ENCODE measurements at places on chromosomes 11 and 22. TPM values are rescaled to one million over a fixed set of nuclear protein-coding genes. Genes with fewer than 3 reads are reported as not detected.

CSNK2A3 gene
- total RNA-seq = 0.68 TPM

MPPED2 gene
- total RNA-seq = 0.78 TPM

ANO3 gene
- not detected for total RNA-seq

SERPING1 gene
- 90.0 TPM for total RNA-seq

SREBF2 gene
- 25.1 TPM for total RNA-seq

DNA sequence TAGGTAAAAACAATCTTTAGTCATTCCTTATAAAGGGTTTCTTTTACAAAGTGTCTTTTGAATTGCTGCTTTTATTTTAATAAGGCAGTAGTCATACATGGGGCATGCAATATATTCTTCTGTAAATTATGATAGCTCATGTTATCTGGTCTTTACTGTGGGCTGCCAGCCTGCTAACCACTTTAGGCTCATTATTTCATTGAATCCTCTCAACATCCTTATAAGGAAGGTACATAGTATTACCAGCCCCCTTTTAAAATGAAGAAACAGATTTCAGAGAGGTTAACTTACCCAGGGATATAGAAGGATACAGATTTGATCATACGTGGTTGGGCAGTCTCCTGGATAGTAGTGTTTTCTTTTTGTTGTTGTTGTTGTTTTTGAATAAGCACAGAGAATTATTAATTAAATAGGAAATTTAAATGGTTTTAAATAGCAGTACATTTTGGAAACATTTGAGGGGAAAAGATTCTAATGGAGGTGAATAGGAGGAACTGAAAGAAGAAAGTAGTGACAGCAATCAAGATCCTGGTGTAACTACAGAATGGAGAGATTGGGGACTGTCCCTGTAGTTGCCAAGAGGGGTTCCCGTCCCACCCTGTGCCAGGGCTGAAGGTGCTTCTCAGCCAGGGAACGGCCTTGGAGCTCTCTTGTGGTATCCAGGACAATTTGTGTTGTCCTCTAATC, 21.0 kb downstream of the SPECC1L start:
- H3K27ac ChIP-seq = peak overlapping the region; percentile 34
- no peak for DNase-seq
- H3K4me3 ChIP-seq = no peak overlapping the region
- H3K36me3 ChIP-seq = no peaks in the 10 kb centered on the region

DNA sequence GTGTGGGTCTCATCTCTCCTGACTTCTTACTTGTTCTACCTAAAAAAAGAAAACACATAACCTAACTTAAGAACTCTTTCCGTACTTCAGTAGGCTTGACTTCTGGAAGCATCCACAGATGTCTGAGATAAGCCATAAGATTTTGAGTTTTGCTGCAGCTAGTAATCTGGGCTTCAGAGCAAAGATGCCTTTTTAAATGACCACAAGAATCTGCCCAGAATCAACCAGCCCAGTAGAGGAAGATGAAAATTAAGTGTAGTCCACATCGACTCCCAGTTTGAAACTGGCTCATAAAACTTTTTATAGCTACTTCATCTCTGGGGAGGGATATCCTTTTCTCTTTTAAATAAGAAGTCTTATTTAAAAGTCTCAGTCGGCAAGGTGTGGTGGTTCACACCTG, 10.7 kb downstream of the DENND5A start:
- no peaks in the 10 kb centered on the region for H3K36me3 ChIP-seq
- H3K4me3 ChIP-seq = no peak overlapping the region
- peaks cover 2% of the 10 kb centered on the region for H3K4me1 ChIP-seq
- no peak overlapping the region for H3K27ac ChIP-seq
- DNase-seq = no peak
- H3K27me3 ChIP-seq = no peaks in the 10 kb centered on the region

- H3K4me1 ChIP-seq = peaks cover 9% of the 10 kb centered on the region
- no peak overlapping the region for H3K27ac ChIP-seq
- no peaks in the 10 kb centered on the region for H3K27me3 ChIP-seq
- no peak for DNase-seq
- no peak overlapping the region for H3K4me3 ChIP-seq
These were observed 23.5 kb downstream of the PITPNB start for GRCh38 chr22:27895600-27895999.

DNA sequence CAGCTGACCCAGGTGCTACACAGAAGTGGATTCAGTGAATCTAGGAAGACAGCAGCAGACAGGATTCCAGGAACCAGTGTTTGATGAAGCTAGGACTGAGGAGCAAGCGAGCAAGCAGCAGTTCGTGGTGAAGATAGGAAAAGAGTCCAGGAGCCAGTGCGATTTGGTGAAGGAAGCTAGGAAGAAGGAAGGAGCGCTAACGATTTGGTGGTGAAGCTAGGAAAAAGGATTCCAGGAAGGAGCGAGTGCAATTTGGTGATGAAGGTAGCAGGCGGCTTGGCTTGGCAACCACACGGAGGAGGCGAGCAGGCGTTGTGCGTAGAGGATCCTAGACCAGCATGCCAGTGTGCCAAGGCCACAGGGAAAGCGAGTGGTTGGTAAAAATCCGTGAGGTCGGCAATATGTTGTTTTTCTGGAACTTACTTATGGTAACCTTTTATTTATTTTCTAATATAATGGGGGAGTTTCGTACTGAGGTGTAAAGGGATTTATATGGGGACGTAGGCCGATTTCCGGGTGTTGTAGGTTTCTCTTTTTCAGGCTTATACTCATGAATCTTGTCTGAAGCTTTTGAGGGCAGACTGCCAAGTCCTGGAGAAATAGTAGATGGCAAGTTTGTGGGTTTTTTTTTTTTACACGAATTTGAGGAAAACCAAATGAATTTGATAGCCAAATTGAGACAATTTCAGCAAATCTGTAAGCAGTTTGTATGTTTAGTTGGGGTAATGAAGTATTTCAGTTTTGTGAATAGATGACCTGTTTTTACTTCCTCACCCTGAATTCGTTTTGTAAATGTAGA, 1.7 kb downstream of the MALAT1 start:
- no peak for DNase-seq
- H3K4me1 ChIP-seq = peaks cover 30% of the 10 kb centered on the region
- H3K36me3 ChIP-seq = peaks cover 58% of the 10 kb centered on the region
- no peaks in the 10 kb centered on the region for H3K27me3 ChIP-seq
- peak overlapping the region; percentile 93 for H3K4me3 ChIP-seq

DNA sequence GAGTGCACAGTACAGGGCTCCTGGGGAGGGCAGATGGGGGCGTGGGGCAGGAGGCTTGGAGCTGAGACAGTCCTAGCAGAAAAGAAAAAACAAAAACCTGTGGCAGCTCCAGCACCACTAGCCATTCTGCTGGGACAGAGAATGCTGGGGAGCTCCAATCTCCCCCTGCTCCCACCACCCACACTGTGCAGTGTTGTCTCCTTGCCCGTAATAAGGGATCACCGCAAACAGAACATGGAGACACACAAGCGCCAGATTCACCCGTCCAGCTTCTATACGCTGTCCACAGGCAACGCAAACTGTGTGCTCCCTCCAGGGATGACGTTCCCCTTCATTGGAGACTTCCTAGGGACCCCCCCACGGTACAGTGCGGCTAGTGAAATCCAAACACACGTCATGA, 31.4 kb downstream of the OPCML start:
- H3K36me3 ChIP-seq = no peaks in the 10 kb centered on the region
- no peaks in the 10 kb centered on the region for H3K4me1 ChIP-seq
- no peaks in the 10 kb centered on the region for H3K27me3 ChIP-seq

GRCh38 chr11:130647371-130647770, 198.9 kb downstream of the ADAMTS15 start:
- H3K36me3 ChIP-seq = no peaks in the 10 kb centered on the region
- no peak overlapping the region for H3K4me3 ChIP-seq
- no peaks in the 10 kb centered on the region for H3K27me3 ChIP-seq
- no peak overlapping the region for H3K27ac ChIP-seq
- no peak for DNase-seq

- H3K36me3 ChIP-seq = no peaks in the 10 kb centered on the region
- DNase-seq = no peak
- H3K4me3 ChIP-seq = peak overlapping the region; percentile 64
- H3K4me1 ChIP-seq = peaks cover 28% of the 10 kb centered on the region
- peak overlapping the region; percentile 73 for H3K27ac ChIP-seq
These were observed 938 bp downstream of the FXYD6 start for GRCh38 chr11:117875382-117876058.

- DNase-seq = no peak
- H3K4me1 ChIP-seq = peaks cover 43% of the 10 kb centered on the region
- H3K4me3 ChIP-seq = no peak overlapping the region
- H3K27ac ChIP-seq = peak overlapping the region; percentile 26
These were observed 6.2 kb downstream of the TOLLIP start for GRCh38 chr11:1303126-1303821.

- H3K36me3 ChIP-seq = no peaks in the 10 kb centered on the region
- no peak overlapping the region for H3K27ac ChIP-seq
- H3K27me3 ChIP-seq = no peaks in the 10 kb centered on the region
- H3K4me3 ChIP-seq = no peak overlapping the region
- DNase-seq = no peak
- H3K4me1 ChIP-seq = no peaks in the 10 kb centered on the region
These were observed 59.0 kb upstream of the TBCEL start for GRCh38 chr11:120964857-120965256.

- H3K4me1 ChIP-seq = no peaks in the 10 kb centered on the region
- H3K27ac ChIP-seq = no peak overlapping the region
- H3K27me3 ChIP-seq = no peaks in the 10 kb centered on the region
- no peaks in the 10 kb centered on the region for H3K36me3 ChIP-seq
These were observed 35.3 kb downstream of the PPM1F start for GRCh38 chr22:21917181-21917958.

DNA sequence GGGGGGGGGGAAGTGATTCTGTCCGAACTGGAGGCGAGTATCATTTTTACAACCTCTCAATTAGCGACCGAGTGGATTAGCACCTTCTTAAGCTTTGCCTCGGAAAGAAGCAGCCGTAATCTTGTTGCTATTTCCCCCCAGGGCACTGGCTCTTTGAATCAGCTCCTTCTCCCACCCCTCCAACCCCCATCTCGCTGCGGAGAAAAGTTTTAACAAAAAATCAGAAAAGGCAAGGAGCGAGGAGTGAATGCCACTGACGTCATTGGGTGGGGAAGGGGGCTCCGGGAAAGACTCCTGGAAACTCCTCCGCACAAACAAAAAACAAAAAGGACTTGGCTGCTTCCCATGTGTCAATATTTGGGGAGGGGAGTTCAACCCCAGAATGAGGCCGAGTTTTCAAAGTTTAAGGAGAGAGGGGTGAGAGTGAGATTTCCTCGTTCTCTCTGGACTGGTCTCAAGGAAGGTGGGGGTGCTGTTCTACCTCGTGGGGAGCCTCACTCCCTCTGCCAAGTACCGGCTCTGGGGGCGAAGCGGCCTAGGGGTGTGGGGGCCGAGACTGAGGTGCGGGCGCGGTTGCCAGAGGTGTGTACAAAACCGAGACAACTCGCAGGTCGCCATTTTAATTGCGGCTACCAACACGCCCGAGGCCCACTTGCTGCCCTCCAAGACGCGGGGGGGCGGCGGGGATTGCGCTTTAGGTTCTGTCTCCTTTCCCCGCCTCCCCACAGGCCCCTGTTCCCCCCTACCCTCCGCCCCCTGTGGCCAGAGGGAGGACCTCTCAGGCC, 2.5 kb upstream of the PAX6 start:
- H3K27ac ChIP-seq = no peak overlapping the region
- peaks cover 97% of the 10 kb centered on the region for H3K27me3 ChIP-seq
- H3K4me1 ChIP-seq = peaks cover 77% of the 10 kb centered on the region
- peak overlapping the region; percentile 43 for H3K4me3 ChIP-seq
- H3K36me3 ChIP-seq = no peaks in the 10 kb centered on the region
- DNase-seq = no peak

- no peaks in the 10 kb centered on the region for H3K36me3 ChIP-seq
- no peak overlapping the region for H3K4me3 ChIP-seq
- no peaks in the 10 kb centered on the region for H3K27me3 ChIP-seq
- no peak for DNase-seq
These were observed 282.5 kb upstream of the ISX start for GRCh38 chr22:34783436-34783835.

DNA sequence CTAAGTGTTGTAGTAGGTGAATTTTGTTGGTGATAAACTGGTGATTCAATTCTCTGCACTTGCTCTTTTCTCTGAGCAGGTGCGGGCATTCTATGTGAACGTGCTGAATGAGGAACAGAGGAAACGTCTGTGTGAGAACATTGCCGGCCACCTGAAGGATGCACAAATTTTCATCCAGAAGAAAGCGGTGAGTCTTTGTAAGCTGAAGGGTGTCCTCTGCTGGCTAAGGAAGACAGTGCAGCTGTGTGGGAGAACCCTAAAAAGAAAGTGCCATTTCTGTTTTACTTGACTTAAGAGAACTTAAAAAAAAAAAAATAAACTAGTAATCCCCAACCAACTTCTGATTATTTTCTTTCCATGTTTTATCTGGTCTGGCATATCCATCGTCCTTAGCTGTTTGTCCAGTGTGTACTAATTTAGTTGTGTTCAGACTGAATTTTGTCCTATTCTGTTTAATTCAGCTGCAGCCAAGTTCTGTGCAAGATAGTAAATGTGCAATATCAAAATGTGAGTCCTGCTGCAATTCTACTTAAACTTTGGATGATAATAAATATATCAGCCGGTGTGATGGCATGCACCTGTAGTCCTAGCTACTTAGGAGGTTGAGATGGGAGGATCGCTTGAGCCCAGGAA, 29.6 kb downstream of the CAT start:
- H3K4me1 ChIP-seq = no peaks in the 10 kb centered on the region
- H3K27ac ChIP-seq = no peak overlapping the region
- H3K36me3 ChIP-seq = peaks cover 84% of the 10 kb centered on the region
- H3K27me3 ChIP-seq = no peaks in the 10 kb centered on the region

GRCh38 chr11:131658952-131659351, 288.5 kb downstream of the NTM start:
- no peaks in the 10 kb centered on the region for H3K27me3 ChIP-seq
- H3K27ac ChIP-seq = no peak overlapping the region
- no peaks in the 10 kb centered on the region for H3K4me1 ChIP-seq
- no peaks in the 10 kb centered on the region for H3K36me3 ChIP-seq
- DNase-seq = no peak

GRCh38 chr11:71251151-71251721, 1.1 kb downstream of the SHANK2 start:
- no peak overlapping the region for H3K27ac ChIP-seq
- no peaks in the 10 kb centered on the region for H3K36me3 ChIP-seq
- no peak for DNase-seq
- H3K27me3 ChIP-seq = peaks cover 83% of the 10 kb centered on the region

DNA sequence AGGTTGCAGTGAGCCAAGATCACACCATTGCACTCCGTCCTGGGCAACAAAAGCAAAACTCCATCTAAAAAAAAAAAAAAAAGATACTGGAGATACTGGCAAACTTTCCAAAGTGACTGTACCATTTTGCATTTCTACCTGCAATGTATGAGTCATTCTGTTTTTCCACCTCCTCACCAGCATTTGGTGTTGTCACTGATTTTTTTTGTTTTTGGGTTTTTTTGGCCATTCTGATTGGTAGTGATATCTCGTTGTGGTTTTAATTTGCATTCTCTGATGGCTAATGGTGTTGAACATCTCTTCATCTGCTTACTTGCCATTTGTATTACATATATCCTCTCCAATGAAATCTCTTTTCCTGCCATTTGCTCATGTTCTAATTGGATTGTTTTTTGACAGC, 12.0 kb upstream of the RBX1 start:
- H3K27ac ChIP-seq = no peak overlapping the region
- no peaks in the 10 kb centered on the region for H3K4me1 ChIP-seq
- H3K27me3 ChIP-seq = no peaks in the 10 kb centered on the region
